ENCODE measurements at places on chromosomes 3 and 15. TPM values are rescaled to one million over a fixed set of nuclear protein-coding genes. Genes with fewer than 3 reads are reported as not detected.

GRCh38 chr3:179453967-179454366, 2.7 kb upstream of the GNB4 start:
- H3K4me1 ChIP-seq = peaks cover 12% of the 10 kb centered on the region
- no peaks in the 10 kb centered on the region for H3K27me3 ChIP-seq
- no peaks in the 10 kb centered on the region for H3K36me3 ChIP-seq
- DNase-seq = no peak

GRCh38 chr3:15685927-15686326, 84.4 kb downstream of the BTD start:
- DNase-seq = no peak
- H3K27ac ChIP-seq = no peak overlapping the region

DNA sequence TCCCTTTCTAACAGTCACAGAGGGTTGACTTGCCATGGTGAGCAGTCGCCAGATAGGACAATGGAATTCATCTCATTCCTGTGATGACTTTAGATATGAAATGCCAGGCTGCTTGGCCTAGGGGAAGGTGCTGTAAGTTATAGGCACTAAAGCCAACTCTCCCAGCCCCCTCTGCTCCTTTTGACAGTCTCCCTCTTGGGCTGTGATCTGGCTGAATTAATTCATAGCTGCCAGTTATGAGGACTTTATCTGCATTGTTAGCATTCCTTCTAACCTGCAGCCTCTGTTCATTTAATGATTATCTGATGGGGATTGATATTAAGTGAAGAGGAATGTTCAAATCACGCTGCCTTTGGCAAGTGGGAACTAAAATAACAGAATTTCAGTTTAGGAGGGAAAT, 427.1 kb upstream of the RASGRP1 start:
- no peaks in the 10 kb centered on the region for H3K27me3 ChIP-seq
- no peak overlapping the region for H3K4me3 ChIP-seq
- H3K4me1 ChIP-seq = no peaks in the 10 kb centered on the region
- no peaks in the 10 kb centered on the region for H3K36me3 ChIP-seq

GLDN gene
- total RNA-seq = 8.8 TPM

ROPN1 gene
- not detected for total RNA-seq

Measured in adrenal gland (tissue), 19 donors.